Stimulated activated CD8-positive, alpha-beta memory T cell treated with anti-CD3 and anti-CD28 coated beads, Interleukin-12 subunit alpha, Interleukin-12 subunit beta, amount 100 ng/mL, for 4 hours (primary cell): ENCODE measurements at places on chromosomes 1 and 21.
A peak's percentile ranks its signal among the peaks of the same experiment; 100 is the strongest.

DNA sequence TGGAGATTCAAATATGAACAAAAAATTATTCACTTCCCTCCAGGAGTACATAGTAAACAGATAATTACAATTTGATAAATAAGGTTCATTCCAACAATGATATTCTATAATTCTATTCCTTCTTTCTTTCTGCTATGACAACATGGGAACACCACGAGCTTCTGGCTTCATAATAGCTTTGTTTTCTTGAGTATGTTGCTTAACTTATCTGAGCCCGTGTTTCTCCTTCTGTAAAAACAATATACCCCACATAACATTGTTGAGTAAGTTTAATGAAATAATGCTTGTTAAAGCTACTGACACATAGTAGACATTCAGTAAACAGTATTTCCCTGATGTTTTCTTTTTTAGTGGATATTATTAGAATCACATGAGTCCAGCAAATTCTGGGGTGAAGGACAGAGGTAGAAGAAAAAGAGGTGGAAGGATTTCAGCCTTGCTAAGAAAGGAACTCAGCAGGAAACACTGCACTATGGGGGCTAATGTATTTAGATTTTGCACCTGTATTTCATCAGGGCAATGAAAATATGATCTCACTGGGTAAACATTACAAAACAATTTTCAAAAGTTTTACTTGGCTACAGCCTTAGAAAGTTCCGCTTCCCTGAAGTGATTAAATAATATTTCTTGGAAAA lies 430.8 kb upstream of the C1orf87 start:
- no peak for DNase-seq

DNA sequence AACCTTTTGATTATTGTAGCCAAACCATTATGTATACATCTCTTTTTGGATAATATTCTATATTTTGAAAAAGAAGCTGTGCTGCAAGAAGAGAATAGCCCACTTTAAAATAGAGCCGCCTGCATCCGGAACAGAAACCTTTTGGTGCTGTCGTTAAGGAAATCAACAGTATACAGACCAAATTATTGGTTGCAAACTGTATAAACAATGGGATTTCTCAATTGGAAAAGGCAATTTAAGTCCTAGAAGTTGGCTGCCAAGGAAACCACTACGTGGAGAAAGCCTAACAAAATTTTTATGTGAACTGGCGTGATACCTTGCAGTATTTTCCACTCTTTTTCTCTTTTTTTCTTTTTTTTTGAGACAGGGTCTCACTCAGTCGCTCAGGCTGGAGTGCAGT lies 25.8 kb downstream of the DESI2 start:
- no peak for DNase-seq

GRCh38 chr21:28561772-28562171 lies 430.9 kb downstream of the LTN1 start:
- no peak for DNase-seq

DNA sequence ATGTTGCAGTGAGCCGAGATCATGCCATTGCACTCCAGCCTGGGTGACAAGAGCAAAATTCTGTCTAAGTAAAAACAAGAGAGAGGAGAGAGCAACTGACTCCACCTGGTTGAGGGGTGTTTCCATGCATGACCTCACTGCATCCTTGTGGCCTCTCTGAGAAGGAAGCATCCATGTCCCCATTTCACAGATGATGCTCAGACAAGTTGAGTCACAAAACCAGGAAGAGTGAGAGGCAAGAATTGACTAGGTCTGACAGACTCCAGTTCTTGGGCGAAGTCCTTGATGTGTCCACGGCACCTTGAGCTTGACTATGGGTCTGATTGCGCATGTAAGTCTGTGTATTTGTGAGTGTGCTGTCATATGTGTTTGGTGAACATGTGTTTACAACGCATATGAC lies 105.8 kb downstream of the LACTBL1 start:
- DNase-seq = no peak

- DNase-seq = no peak
These were observed 337.2 kb upstream of the AJAP1 start for GRCh38 chr1:4317207-4317606.

DNA sequence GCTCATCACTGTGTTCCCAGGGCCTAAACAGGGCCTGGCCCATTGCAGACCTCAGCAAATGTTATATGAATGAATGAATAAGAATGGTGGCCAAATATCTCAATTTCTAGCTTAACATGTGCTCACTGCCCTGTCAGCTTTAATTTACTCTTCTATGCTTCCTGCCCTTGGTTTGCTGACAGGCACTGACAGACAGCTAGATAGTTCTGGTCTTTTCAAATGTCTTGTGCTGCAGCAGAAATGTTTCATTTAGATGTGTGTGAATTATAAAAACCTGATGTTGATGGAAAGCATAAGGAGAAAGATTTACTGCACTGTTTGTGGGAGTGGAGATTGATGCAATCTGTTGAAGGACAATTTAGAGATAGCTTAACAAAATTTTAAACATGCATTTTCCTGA lies 48.9 kb downstream of the LPAR3 start:
- no peak for DNase-seq

GRCh38 chr1:111619635-111620440 lies at the start of gene RAP1A:
Gene RAP1A, plus strand, starts transcription at chr1:111619789. Its CDS starts 71,572 bp downstream, at chr1:111691361.
- peak; percentile 93 for DNase-seq

GRCh38 chr1:10773376-10773775 lies 23.1 kb downstream of the CASZ1 start:
- no peak for DNase-seq

- peak; percentile 76 for DNase-seq
These were observed 53.8 kb downstream of the IER5 start for GRCh38 chr1:181142096-181142958.

GRCh38 chr1:81543764-81544163 lies 257.0 kb upstream of the ADGRL2 start:
- DNase-seq = no peak
